ENCODE measurements at places on chromosomes 3 and 15.

GRCh38 chr3:119293105-119293870, 895 bp upstream of the ARHGAP31 start:
- no peak for DNase-seq

GRCh38 chr3:141550926-141551665, 64.3 kb downstream of the RASA2 start:
- no peak for DNase-seq

GRCh38 chr3:90134090-90134489, 1026.7 kb downstream of the EPHA3 start:
- no peak for DNase-seq

- DNase-seq, result peak; percentile 72
These were observed at the start of gene GNB4 for GRCh38 chr3:179451265-179452175. Gene GNB4 (minus strand): TSS chr3:179451470. CDS start chr3:179426200, 25,270 bp downstream.

DNA sequence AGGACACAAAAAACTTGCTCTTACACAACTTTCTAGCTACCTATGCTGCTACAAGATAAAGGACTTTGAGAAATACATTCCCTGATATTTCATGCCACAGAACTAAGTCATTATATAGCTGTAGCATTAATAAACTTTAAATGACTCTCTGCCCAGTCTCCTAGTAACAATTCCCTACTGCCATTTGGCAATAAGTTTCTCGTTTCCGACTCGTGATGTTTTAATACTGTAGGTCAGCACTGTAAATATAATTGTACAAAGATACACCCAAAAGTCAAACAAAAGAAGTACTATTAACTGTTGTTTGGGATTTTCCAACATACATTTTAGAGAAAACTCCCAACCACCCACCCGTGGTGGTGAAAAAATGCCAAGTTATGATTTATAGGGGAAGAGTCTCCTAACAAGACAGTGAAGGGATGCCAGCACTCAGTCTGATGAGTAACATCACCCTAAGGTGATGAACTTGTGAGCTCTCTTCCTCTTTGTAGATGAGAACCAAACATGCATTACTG, 132.2 kb downstream of the DUT start:
- DNase-seq, result no peak

GRCh38 chr3:61627768-61628185, 66.4 kb downstream of the PTPRG start:
- no peak for DNase-seq

- DNase-seq, result no peak
These were observed 758 bp downstream of the SELENOK start for GRCh38 chr3:53890726-53891475.

DNA sequence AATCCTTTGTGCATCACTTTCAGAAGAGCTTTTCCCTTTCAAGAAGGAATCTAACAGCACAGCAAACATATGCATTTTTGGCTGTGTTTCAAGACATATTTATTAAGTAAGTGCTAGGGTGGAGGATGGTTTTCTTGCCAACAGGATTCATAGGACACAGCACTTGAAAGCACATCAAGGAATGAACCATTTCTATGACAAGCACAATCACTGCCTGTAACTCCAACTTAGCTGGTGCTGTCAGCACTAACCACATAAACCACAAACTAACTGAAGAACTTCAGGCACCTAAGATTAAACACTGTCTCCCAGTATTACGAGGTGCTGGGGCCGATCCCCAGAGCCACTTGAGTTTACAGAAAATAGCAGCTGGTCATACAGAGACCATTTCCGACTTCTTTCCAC, 35.4 kb upstream of the SPRED1 start:
- no peak for DNase-seq

Data from GM06990 (cell line).